Transverse colon (tissue), 4 donors: ENCODE measurements at places on chromosomes 5 and 9. TPM values are rescaled to one million over a fixed set of nuclear protein-coding genes. Genes with fewer than 3 reads are reported as not detected.
A peak's percentile ranks its signal among the peaks of the same experiment; 100 is the strongest.

Gene PCDHGA6
- total RNA-seq: 7.5 TPM

DNA sequence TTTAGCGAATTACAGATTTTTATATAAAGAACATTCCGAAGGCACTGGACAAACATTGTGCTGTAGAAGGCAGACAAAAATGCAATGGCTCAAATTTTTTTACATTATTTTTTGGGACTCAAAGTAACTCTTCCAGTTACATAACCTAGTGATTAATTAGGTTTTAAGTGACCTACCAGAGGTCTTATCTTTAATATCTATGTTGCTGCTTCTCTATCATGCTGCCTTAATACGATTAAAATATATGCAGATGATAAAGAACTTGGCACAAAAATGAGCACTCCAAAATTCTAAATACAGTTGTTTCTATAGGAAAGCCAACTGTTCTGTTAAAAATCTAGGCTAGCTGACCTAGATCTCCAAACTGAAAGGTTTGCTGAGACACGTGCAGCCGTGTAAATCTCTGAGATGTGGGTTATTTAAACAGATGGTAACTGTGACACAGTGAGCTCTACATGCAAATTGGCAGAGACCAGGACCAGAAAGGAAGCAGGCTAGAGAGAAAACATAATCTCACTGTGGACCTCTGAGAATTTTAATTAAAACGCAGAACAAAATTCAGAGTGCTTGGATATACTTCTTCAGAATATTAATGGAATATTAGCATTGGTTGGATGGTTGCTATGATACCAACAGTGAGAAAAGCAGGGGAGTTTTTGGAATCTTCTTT is 56.2 kb downstream of the CAMK4 start:
- H3K4me1 ChIP-seq: no peaks in the 10 kb centered on the region
- no peak overlapping the region for H3K27ac ChIP-seq
- no peaks in the 10 kb centered on the region for H3K27me3 ChIP-seq
- H3K4me3 ChIP-seq: no peak overlapping the region
- no peak for DNase-seq
- no peaks in the 10 kb centered on the region for H3K36me3 ChIP-seq

DNA sequence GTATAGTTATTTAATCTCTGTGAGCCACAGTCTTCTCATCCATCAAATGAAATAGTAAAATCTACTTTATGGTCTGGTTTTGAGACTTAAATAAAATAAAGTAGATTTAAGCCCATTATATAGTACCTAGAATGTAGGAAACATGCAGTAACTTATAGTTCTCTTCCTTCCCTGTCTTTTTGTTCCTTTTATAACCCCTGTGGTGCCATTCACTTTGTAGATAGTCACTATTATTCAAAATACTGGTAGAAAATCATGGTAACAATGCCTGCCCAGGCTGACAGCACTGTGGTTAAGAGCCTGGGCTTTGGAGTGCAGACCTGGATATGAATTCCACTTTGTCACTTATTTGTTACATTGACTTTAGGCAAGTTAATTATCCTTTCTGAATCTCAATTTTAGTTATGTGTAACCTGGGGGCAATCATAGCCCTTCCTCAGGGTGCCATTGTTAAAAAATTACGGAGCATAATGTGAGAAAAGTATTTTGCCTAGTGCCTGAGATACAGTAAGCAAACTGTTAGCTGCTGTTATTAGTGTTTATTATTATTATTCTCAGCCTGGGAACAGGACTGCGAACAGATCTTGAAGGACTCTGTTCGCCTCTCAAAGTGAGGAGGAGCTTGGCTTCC is 100.4 kb downstream of the RALGPS1 start:
- no peak for DNase-seq
- no peak overlapping the region for H3K4me3 ChIP-seq
- peaks cover 15% of the 10 kb centered on the region for H3K4me1 ChIP-seq
- no peaks in the 10 kb centered on the region for H3K36me3 ChIP-seq

Gene F12
- total RNA-seq: 5.1 TPM

GRCh38 chr9:112168197-112168596 is 6.9 kb downstream of the SUSD1 start:
- H3K27ac ChIP-seq: peak overlapping the region; percentile 91
- peak; percentile 47 for DNase-seq
- no peaks in the 10 kb centered on the region for H3K36me3 ChIP-seq
- no peaks in the 10 kb centered on the region for H3K27me3 ChIP-seq
- no peak overlapping the region for H3K4me3 ChIP-seq
- peaks cover 42% of the 10 kb centered on the region for H3K4me1 ChIP-seq

GRCh38 chr5:95134326-95134725 is 150.6 kb downstream of the MCTP1 start:
- no peak overlapping the region for H3K4me3 ChIP-seq
- no peak overlapping the region for H3K27ac ChIP-seq
- no peaks in the 10 kb centered on the region for H3K4me1 ChIP-seq
- no peak for DNase-seq
